ENCODE measurements at places on chromosomes 4 and X.

GRCh38 chrX:27276751-27277150 is 186.4 kb downstream of the PPP4R3C start:
- DNase-seq: no peak

DNA sequence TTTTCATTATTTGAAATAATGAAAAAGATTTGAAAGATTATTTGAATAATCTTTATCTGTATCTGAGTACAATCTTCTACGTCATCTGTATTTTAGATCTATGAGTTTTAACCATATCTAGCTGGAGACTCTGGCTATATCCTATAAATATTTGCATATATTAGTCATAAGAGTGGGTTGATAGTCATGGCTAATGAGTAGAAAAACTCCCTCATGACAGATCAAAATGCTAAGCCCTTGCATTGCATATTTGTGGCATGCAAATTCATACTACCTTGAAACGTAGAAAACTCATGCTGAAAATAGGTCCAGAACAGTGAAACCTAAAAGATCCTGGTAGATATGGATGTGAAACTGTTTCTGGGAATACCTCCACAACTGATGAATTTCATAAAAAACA is 291.3 kb downstream of the GALNTL6 start:
- no peak for DNase-seq

DNA sequence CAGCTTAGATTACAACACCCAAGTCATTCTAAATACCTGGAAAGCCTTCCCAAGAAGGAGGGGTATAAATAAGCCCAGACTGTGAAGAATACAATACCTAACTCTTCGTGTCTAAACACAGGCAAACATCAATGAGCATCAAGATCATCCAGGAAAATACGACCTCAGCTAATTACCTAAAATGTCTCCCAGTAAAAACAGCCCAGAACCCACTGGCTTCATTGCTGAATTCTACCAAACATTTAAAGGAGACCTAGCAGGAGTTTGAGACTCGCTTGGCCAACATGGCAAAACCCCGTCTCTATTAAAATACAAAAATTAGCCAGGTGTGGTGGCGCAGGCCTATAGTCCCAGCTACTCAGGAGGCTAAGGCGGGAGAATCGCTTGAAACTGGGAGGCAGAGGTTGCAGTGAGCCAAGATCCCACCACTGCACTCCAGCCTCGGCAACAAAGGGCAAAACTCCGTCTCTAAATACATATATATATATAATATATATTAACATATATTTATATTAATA is 19.1 kb upstream of the HSFX4 start:
- peak; percentile 20 for DNase-seq

- DNase-seq: no peak
Measured at GRCh38 chr4:125515016-125515415, 200.3 kb downstream of the FAT4 start.

DNA sequence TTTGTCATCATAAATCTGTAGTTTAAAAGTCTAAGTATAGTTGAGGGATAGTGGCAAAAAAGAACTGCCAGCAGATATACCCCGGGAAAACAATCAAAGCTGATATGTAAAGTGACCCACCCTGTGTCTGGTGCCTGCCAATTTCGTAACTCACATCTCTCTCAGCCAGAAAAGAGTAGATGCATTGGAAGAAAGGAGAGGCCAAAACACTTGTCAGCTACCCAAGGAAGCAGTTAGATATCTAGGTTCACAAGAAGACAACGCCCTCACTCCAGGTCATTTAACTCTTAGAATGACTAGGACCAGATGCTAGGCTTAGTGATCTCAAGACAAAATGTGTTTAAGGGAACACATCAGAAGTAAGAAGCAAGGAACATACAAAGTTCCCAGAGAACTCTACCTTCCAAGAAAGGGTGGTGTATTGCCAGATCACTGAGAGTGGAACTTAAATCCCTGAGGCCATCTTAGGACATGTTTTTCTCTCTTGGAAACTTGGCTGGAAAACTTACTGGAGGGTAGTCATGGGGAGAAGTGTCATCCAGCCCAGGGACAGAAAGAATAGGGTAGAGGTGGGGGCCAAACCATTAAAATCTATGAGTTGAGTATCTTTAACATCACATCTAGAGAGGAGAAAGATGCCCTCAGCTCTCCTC is 125.9 kb downstream of the SHISA3 start:
- no peak for DNase-seq

DNA sequence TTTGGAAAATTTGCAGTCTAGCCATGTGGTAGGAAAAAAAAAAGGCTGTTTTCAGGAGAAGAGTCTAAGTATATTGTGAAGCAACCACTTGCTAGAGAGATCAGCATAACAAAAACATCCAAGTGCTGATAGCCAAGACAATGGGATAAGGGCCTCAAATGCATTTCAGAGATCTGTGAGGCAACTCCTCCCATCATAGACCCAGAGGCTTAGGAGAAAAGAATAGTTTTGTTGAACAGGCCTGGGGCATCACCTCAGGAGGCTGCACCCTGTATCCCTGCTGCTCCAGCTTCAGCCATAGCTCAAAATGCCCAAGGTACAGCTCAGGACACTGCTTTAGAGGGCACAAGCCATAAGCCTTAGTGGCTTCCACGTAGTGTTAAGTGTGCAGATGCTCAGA is 13.6 kb upstream of the GPR174 start:
- no peak for DNase-seq

DNA sequence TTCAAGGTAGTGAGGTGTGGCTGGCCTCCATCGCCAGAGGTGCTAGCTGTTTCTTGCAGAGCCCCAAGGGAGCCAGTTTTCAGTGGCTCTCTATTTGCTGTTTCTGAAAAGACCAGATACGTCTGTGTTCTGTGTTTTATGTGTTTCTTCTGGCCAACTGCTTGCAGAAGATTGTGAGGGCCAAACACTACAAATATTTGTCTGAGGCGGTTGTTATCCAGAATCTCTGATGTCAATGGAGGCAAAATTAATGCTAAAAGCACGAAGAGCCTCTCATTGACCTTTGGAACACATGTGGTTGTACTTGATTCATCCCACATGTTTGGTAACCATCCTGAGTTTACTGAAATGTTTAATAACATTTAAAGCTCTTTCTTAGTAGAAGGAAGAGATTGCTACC is 113.9 kb downstream of the CT47B1 start:
- DNase-seq: no peak

GRCh38 chrX:48899078-48899410 is 1.3 kb downstream of the PQBP1 start:
- DNase-seq: peak; percentile 81

DNA sequence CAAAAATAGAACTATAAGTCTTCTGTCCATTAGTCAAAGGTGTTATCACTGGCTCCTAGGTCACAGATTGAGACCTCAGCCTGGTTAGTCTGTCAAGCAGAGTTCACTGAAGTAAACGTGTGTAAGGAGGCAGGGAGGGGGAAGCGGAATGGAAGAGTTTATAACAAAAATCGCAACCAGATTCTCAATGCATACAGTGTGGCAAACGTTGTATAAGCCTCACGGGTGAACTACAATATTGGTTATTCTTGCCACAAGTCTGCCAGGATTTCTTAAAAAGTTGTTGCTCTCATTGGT is 114.8 kb downstream of the AMELX start:
- no peak for DNase-seq

DNA sequence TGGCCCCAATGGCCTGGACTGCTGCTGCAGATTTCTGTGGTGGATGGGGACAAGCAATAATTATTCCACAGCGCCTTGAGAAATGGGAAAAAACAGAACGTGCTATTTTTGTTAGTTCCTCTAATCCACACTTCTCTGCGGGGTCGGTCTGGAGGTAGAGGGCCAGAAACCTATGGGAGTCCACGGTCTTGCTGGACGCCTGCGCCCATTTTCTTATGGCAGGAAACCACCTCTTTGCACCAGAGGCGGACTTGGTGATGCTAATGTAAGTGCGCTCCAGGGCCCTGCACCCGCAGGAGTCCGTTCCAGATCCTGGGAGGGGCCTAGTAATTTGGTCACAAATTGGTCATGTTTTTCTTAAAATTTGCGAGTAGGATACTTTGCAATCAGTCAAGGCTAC is 25.9 kb upstream of the CLDN24 start:
- DNase-seq: no peak

GRCh38 chr4:125115476-125115875 is 199.3 kb upstream of the FAT4 start:
- DNase-seq: no peak

GRCh38 chr4:67809502-67809901 is 55.3 kb upstream of the GNRHR start:
- DNase-seq: peak; percentile 84

GRCh38 chrX:73562458-73562857 is 539 bp upstream of the CHIC1 start:
- DNase-seq: peak; percentile 28

DNA sequence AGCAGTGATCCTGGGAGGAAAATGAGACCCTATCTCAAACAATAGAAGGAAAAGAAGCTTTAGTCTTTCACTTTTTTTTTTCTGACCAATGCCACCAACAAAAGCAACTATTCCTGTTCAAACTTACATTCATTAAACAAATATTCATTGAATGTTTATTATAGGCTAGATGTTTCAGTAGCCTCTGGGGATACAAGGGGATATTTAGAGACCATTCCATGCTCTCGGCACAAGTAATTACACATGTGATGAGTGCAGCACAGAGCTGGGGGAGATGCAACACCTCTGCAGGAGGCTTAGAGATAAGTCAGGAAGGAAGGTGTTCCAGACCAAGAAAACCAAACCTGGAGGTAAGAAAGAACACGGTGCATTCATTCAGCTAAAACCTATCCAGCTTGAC is 68.3 kb downstream of the PALLD start:
- DNase-seq: no peak

DNA sequence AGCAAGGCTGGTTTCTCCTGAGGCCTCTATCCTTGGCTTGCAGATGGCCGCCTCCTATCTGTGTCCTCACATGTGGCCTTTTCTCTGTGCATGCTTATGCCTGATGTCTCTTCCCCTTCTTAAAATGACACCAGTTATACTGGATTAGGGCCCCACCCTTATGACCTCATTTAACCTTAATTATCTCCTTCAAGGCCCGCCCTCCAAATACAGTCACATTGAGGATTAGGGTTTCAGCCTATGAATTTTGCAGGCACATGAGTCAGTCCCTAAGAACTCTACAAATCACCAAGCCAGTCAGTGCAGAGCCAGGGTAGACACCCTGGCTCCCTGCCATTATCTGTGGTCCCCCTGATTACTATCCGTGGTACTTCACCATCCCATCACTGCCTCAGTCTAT is 51.6 kb downstream of the MAML3 start:
- DNase-seq: peak; percentile 59

DNA sequence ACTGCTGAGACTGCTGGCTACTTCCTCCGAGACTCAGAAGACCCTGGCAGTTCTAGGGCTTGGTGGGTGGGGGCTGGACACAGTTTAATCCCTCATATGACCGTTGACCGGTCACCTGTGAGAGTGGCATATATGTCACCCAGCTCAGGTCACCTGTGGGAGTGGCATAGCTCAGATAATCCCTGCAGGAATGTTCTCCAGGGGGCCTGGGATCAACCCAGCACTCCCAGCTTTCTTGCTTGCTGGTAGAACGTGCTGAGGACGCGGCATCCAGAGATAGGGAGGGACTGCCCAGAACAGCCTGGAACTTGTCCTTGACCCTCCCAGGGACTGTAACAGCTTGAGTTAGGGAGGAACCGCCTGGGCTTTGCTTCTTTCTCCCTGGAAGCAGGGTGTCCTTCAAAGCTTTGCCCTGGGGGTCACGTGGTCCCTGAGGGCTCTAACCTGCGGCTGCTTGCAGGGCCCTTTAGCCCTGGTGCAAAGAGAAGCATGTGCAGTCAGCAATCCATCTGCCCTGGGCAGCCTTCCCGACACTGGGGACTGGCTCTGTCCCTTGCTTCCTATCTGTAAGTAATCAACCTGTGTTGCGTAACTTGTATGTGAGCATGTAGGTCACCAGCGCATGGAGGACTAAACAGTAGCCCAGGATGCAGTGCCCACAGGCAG is 55.3 kb downstream of the ZFYVE28 start:
- DNase-seq: no peak

DNA sequence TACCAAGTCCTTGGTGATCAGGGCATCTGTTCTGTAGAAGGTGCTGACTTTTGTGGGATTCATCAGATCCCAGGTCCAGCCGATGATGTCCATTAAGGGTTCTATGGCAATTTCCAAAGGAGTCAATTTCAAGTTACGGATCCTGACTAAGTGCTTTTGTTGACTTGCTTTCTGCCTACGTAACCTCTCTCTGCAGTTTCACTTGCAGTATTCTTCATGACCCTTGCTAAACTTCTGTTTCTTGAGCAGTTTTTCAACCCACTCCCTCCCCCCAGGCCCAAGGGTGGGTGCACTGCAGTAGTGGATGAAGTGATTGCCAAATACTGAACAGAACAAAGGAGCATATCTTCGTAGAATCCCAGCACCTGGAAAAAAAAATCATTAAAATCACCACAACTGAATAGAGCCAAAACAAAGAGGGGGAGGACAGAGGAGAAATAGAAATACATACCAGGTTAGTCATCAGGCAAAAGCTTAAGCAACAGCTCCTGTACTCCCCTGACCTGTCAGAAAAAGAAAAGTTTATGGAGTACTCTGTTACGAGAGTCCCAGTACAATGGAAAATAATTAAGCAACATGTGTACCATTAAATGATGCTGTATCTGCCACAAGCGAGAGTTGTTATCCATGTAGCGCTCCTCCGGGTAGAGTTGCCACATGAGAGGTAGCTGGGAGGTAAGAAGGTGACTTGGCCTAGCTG is 5.8 kb downstream of the CMC4 start:
- no peak for DNase-seq

DNA sequence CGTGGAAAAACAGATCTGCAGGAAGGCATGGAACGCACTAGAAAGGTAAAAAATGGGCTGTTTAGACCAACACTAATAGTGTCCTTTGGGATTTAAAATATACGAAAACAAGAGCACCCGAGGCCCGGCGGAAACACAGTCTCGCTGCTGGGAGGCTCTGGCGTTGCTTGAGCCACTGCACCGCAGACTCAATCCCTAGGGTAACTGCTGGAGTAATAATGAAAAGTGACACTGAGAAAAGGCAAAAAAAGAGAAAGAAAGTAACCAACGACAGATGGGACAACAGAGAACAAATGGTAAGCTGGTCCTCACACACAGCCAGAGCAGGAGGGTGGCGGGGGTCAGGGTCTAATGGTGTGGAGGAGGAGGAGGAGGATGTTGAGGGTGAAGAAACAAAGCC is 15.4 kb downstream of the IRAK1 start:
- DNase-seq: no peak

GRCh38 chr4:71396382-71396781 is 57.6 kb downstream of the SLC4A4 start:
- no peak for DNase-seq

GRCh38 chr4:4852591-4853362 is 6.7 kb upstream of the MSX1 start:
- DNase-seq: peak; percentile 42

DNA sequence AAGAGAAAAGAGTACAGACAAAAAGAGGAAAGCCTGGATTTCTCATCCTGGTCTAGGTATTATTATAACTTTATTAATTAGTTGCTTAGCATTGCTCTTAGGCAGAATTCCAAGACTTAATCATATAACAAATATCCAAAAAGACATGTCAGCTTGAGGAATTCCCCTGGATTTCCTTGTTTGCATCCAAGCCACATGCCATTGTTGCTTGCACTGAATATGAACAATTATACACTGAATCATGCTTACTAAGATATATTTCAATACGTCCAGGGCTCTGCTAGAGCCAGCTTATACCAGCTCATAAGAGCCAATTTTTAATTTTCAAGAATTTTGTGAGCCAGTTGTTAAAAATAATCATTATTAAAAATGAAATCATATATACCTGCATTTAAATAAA is 5.5 kb upstream of the TLR10 start:
- no peak for DNase-seq

GRCh38 chrX:134601240-134601765 is 57.0 kb downstream of the PLAC1 start:
- no peak for DNase-seq

- DNase-seq: no peak
Measured at GRCh38 chr4:145420595-145421214, 60.9 kb upstream of the SMAD1 start.

- no peak for DNase-seq
Measured at GRCh38 chrX:30283456-30284200, 25.6 kb downstream of the NR0B1 start.
